GM20000 (cell line): ENCODE measurements at places on chromosomes 6 and 20.

GRCh38 chr6:53360093-53360912 is 11.6 kb upstream of the ELOVL5 start:
- peak; percentile 44 for DNase-seq

DNA sequence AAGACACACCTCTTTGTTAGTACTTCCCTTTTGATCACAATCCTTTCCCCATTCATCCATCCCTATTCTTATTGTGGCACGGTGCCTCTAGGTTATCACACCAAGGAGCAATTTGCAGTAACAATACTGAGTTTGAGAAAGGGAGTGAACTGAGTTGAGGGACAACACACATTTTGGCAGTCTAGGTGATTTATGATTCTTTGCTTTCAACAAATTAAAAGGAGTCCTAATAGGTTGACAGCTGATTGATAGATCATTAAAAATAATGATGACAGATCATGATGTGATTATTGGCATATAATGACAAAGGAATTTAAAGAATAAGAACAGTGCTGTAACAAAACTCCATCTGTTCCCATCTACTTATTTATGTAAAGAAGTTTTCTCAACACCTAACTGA is 36.7 kb downstream of the IMPG1 start:
- DNase-seq, result no peak

DNA sequence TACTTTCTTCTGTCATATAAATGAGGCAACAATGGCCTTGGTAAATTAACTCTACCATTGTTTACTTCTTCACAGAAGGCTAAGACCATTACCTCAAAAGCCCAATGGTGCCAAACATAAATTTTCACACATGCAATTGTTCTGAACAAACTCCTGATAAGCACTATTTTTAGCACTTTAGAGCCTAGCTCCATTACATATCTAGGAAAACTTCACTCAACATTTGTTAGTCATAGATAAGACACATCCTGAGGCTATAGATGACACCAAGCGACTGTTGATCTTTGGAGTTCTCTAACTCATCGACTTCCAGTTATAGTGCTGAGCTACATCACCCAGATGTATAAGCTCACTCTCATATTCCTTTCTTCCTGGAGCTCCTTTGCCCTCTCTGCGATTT is 245.9 kb downstream of the EYS start:
- no peak for DNase-seq

DNA sequence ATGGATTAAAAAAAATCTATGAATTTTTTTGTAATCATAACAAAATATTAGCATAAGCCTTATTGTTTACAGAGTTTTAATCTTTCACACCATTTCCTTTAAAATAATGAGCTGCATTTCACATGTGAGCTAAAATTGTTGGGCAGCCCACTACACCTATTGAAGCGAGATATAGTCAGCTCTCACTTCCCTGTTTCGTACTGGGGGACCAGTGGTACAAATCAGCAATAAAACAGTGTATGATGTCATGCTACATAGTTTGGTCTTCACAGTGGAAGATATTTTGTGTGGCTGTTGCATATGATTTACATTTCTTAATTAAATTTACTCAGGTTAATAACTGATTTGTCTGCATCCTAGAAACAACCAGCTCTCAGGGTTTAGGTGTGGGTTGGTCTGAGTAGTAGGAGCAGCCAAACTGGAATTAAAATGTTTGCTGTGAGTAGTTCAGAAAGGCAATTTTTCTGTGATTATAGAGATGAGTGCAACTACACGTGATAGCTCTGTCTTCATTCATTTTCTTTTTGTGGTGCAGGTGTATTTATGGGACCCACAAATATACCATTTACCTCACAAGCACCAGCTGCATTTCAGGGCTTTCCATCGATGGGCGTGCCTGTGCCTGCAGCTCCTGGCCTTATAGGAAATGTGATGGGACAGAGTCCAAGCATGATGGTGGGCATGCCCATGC is 99.3 kb downstream of the B3GAT2 start:
- DNase-seq, result peak; percentile 61

DNA sequence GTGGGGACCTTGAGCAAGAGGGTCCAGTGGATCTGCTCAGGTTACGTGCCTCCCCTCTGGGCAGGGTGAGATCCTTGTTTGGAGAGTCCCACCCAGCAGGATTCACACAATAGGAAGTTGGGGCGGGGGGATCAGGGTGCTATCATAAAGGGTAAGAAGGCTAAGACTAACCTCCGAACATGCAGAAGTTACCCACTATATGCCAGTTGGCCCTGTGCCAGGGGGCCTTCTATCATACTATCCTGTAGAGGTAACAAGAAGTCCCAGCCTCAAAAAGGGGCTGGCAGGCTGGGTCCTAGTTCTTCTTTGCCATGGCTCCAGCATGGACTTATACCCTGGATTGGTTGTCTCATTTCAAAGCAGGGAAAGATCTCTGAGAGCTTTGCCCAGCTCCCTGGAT is 94.1 kb downstream of the CDH26 start:
- no peak for DNase-seq

DNA sequence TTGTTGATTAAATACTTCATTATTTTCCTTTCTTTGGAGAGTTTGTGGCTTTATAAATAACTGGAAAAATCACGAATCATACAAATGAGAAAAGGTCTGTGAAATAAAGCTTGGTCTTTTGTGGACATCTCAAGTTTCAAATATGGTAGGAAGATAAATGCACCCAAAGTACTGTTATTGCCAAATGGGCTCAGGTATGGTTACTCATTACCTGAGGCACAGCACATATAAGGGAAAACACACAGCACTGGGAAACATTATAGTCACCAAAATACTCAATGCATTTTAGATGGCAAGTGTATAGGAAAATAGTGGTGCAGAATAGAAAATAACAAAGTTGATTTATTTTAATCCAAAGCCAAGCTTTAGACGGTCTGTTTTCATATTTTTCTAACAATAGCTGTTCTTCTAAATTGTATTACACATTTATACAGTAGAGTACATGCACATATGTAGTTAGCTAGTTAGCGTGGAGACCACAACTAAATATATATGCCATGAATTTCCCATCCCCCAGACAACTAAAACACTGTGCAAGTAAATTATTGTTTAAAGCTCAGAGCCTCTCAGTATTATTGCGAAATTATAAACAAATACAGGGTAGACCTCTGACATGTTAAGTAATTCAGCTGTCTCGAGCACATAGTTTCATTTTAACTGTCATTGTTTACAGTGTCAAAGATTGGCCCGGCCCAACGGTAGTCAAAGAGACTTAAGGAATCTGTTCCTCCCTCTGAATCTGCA is 336.0 kb downstream of the SYNE1 start:
- no peak for DNase-seq

DNA sequence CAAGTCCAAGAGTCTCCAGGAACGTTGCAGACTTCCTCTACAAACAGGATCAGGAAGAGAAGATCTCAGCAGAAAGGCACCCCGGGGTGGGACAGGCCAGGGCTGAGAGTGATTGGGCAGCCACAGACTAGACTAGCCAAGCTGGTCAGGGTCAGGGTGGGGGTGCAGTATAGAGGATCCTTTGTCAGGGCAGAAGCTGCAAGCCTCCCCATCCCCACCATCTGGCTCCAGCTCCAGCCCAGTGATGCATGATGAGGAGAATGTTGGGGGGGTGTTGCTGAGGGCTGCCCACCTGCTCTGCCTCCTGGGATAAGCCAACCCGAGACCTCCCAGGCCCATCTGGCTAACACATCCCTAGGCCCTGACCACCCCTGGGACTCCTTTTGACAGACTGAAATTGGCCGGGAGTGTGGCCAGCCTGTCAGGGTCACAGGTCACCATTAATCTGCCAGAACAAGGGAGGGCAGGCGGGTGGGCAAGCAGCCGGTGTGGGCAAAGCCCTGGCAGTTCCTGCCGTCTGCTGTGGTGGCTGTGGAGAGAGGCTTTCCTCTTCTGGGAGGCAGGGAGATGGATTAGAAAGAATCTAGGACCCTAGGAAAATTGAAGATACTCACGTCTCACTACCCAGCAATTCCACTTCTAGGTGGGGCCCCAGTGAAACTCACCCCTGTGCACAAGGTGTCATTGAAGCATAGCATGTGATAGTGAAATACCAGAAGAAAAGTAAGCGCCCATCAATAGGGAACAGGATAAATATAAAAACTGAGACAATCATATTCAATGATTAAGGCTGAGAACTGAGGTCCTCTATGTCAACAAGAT is 22.1 kb upstream of the SNTA1 start:
- DNase-seq, result no peak

GRCh38 chr20:23874747-23875146 is 4.8 kb downstream of the CST5 start:
- DNase-seq, result no peak

- no peak for DNase-seq
Observed at GRCh38 chr20:52971498-52972189, 514 bp upstream of the TSHZ2 start.

- no peak for DNase-seq
Observed at GRCh38 chr6:147075381-147075780, 128.8 kb upstream of the STXBP5 start.

DNA sequence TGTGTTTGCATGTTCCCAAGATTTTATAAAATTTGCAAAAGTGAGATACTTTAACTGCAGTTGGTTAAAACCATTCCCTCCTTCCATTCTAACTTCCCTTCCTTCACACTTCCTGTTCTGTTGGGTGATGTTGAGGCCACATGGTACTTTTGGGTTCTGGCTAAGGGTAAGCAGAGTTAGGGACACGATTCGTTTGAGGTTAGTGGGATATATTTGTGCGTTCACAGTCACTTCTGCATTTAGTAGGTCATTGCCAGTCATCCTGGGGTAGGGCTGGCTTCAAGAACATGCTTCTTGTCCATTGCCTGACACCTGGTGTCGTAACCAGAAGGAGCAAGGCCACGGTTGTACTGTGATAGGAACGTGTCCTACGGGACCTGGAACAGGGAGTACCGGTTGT is 340.1 kb downstream of the ZFAND3 start:
- DNase-seq, result no peak
